Cortex of kidney (tissue), 1 donor: ENCODE measurements at places on chromosomes 3 and 15.

- DNase-seq = no peak
Measured at GRCh38 chr3:43885908-43886618, 195.3 kb downstream of the ABHD5 start.

GRCh38 chr3:126911162-126912026 lies 71.5 kb upstream of the PLXNA1 start:
- DNase-seq = no peak

DNA sequence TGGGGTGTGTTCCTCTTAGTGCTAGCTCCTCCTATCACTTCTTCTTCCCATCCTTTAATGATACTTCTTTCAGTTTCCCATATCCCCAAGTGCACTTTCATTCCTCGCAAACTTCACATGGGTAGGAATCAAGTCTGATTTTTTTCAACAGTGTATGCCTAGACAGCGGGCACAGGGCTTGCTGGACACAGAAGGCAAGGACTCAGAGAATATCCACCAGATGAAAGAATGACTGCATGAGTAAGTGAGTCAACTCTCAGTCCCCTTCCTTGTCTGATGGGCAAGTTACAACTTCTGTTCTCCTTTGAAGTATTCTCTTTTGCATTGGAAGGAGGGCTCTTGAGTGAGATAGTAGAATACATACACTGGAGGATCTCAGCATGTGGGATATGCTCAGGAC lies 3.1 kb upstream of the SQOR start:
- no peak for DNase-seq

DNA sequence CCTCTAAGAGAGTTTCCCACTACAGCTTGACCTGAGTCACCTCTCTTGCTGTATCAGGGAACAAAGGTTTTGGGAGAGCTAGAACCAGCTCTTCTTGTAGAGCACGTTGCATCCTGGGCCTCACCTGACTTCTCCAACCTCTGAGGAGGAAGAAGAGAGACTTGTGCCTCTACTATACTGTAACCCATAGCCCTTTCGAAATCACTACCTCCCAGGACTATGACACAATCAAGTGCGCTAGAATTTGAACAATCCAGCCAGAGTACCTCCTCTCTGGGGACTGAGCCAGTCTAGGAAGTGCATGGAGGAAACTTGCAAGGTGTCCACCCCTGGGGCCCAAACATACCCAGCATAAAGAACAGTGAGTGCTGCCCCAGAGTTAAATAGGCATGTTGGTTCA lies 192.8 kb upstream of the BHLHE40 start:
- no peak for DNase-seq

DNA sequence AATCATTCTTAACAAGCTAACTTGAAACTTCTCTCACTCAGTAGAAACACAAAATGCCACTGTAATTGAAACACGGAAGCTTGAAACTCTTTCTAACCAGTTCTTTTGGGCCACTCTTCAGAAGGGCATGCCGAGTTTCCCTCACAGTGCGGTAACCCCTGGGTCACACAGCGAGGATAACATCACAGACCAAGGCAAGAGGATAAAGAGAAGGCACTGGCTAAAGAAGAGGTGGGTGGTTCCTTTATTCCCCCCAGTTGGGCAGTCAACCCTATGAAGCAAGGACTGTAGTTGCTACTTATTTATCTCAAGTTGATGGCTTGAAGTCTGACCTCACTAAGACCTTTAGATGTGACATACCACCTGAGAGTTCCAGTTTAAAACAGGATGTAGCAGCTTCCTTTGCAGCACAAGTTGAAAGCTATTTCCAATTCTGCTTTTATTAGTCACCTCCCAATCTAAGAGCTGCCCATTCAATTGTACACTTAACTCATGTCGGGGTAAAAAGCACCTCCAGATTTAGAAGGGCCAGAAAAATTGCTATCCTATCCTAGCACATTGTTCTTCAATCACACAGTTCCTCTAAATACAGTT lies 272.4 kb downstream of the TIGIT start:
- no peak for DNase-seq
